ENCODE measurements at places on chromosomes 13 and 19.

GRCh38 chr19:55209693-55210472, 582 bp upstream of the PTPRH start:
- no peak for DNase-seq

DNA sequence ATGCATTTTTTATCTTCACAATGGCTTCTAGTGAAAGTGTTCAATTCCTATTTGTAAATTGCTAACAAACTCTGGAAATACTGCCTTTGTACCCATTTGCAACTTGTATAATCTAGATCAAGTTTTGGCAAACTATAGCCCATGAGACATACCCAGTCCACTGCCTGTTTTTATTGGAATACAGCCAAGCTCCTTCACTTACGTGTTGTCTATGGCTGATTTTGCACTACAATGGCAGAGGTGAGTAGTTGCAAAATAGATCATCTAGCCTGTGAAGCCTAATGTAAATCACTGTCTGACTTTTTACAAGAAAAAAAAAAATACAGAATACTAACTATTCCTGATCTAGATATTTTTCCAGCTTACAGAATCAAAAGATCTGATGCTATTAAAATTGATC, 37.1 kb downstream of the DZIP1 start:
- no peak for DNase-seq

GRCh38 chr19:15666883-15667282, 6.0 kb upstream of the CYP4F12 start:
- no peak for DNase-seq

- no peak for DNase-seq
These were observed 31.3 kb downstream of the ZNF560 start for GRCh38 chr19:9467161-9467560.

DNA sequence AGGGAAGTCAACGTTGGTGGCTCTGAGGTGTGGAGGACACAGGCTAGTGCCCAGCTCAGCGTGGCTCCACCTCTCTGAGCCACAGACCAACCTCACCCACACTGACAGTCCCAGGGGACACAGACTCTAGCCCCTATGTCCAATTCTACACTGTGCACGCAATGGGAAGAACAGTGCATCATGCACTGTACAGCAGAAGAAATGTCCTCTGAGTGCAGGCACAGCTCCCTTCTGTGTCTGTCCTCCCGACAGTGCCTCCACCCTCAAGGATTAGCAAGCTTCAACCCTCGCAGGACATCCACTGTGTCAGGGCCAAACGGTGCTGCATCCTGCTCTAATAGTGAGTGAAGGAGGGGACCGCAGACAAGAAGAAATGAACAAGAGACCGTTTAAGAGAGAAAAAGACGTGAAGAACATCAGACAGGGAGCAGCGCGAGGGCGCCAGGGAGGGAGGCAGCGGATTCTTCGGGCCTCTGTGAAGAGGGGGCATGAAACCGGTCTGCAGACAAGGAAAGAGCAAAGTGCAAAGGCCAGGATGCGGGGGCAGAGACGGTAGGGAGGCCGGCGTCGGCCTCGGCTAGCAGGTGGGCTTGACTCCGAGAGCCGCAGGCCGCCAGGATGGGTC, 681 bp downstream of the ZNF837 start:
- DNase-seq, result no peak

GRCh38 chr19:2983351-2984214, 6.2 kb downstream of the TLE6 start:
- peak; percentile 79 for DNase-seq

DNA sequence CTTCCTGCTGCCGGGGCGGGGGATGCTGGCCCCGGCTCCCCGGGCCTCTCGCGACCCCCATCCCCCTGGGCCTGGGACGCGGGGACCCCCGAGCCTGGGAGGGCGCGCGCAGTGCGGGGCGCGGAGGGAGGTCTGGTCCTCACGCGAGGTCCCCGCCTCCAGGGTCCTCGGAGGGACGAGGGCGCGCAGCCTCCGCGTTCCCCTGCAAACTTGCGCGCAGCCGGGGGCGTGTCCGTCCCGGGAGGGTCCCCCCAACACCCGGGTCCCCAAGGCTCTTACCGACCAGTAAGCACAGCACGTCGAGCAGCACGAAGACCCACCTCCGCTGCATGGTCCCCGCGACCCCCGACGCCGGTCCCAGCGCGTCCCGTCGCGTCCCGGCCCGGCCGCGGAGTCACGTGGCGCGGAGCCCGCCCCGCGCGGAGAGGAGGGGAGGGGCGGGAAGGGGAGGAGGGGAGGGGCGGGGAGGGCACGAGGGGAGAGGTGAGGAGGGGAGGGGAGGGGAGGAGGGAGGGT, at the start of gene PLPP2:
Gene PLPP2, minus strand, starts transcription at position 398 of the 516 bp plus-strand sequence. Its CDS starts 67 bp downstream, at position 331.
- DNase-seq, result no peak

DNA sequence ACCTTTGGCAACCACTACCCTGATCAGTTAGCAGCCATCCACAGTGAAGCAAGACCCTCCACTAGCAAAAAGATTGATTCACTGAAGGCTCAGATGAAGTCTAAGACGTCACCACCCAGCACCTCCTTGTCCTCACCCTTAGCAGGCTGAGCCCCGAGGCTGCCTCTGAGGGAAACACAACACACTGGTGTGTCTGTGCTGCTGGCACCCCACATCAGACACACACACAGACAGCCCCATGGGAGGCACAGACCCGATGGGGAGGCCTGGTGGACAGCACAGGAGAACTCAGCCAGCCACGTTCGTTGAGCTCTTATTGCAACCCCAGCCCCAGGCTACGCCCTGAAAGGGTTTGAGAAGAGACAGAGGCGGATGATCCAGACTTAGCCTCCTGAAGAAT, 94.7 kb downstream of the ZDHHC20 start:
- DNase-seq, result no peak

GRCh38 chr19:55212447-55212846, 3.1 kb upstream of the PTPRH start:
- DNase-seq, result no peak

GRCh38 chr13:84405286-84405685, 523.0 kb upstream of the SLITRK1 start:
- no peak for DNase-seq

DNA sequence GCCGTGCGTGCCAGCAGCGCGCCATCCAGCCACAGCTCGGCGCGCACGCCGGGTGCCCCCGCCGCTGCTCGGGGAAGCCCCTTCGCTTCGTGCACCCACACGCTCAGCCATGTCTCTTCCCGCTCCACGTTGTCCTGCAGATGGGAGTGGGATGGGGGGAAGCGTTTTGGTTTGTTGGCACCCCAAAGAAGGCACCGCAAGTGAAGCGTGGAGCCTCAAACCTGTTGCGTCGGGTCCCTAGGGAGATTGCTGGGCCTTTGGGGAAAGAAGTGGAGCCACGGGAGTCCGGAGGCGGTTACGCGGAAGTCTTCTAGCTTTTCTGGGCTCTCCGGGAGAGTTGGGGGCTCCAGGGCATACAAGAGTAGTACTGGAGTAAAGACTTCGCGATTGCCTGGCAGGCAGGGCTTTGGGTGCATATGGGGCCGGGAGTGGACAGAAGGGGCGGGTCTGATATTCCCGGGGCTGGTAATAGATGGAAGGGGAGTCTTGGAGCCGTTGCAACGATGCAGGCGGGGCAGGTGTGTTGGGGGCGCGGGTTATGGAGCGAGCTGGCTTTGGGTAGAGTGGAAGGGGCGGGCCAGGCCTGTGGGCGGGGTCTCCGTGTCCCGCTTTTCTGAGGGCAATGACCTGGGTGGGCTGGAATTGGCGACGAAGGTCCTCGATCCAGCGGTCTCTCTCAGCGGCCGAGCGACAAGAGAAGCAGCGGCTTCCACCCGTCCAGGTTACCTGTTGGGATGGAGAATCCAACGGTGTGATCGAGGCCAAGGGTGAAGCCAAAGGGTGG, 6.5 kb downstream of the RASAL3 start:
- DNase-seq, result no peak

DNA sequence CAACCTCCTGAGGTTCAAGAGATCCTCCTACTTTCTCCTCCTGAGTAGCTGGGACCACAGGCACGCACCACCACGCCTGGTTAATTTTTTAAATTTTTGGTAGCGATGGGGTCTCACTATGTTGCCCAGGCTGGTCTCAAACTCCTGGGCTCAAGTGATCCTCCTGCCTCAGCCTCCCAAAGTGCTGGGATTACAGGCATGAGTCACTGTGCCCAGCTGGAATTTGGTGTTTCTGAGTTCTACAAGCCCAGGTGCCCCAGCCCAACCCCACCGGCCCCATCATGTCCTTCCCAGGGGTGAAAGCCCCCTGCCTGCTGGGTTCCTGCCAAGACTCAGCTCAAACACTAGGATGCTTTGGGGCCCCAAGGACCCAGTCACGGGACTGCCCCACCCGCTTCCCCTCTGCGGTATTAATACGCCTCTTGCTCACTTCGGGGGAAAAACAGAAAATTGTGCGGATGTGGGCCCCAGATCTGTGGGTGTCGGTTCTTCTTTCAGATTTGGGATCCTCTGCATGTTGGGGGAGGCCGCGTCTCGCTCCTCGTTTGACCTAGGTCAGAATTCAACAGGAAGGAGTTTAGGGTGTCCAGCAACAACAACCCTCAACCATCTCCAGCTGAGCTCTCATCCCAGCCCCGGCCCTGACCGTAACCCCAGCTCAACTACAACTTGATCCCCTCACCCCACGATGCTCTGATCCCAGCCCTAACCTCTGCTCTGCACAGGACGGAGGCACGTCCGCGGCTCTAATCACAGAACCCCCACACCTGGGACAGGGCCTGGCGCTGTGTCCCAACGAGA, 3.7 kb upstream of the FCER2 start:
- no peak for DNase-seq

DNA sequence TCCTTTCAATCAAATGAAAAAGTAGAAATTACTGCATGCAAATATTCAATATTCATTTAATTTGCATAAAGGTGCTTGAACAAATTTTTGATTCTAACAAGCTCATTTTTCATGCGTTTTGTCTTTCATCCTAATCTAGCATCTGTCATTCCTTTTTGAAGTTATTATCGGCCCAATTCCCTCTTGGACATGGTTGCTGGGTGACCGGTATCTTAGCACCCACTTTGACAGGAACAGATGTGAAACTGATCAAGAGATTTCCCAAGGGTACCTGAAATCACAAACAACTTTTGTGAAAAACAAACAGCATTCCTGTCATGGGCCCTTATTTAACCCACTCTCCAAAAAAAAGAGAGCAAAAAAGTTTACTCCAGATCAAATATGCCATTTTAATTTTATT, 13.3 kb downstream of the DACH1 start:
- DNase-seq, result no peak

DNA sequence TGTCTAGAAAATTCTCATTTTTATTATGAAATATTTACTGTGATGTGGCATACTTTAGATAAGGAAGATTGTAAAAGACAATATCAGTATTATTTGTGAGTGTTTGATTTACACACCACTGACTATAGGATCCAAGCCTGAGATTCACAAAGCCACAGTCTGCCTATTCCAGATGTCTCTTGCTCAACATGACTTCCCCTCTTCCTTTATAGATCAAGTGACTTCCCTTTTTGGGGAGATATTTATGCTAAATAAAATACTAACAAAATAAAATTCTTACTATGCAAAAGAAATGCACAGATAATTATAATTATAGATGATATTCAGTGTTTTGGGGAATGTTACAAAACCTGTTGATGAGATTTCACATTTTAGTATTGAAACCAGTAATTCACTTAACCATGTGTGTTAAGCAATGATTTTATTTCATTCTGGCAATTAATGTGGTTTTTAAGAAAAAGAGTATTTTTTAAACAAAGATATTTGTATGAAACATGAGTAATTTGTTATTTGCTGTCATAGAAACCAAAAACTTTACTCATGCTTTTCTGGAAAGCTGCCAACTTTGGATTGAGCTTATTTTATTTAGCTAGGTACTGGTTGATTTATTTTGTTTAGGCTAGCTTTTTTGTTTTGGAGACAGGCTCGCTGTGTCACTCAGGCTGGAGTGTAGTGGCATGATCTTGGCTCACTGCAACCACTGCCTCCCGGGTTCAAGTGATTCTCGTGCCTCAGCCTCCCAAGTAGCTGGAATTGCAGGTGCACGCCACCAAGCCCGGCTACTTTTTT, 13.7 kb upstream of the GPR183 start:
- DNase-seq, result no peak

DNA sequence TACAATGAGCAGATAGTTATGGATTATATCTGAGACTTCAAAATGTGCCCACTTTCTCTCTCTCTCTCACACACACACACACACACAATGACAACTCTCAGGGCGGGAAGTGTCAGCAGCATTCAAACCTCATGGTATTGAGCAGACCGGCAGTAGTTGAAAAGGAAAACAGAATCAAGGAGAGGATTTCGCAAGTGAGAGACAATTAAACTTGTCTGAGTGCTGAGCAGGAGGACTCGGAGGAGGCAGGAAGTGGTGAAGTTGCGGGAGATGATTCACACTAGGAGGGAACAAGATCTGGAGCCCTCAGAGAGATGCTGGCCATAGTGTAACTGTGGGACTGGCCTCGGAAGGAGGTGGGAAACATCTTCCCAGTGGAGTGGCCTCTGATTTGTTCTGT, 353.1 kb downstream of the EFNB2 start:
- DNase-seq, result no peak

GRCh38 chr19:28606269-28607032, 606.5 kb downstream of the UQCRFS1 start:
- DNase-seq, result no peak

DNA sequence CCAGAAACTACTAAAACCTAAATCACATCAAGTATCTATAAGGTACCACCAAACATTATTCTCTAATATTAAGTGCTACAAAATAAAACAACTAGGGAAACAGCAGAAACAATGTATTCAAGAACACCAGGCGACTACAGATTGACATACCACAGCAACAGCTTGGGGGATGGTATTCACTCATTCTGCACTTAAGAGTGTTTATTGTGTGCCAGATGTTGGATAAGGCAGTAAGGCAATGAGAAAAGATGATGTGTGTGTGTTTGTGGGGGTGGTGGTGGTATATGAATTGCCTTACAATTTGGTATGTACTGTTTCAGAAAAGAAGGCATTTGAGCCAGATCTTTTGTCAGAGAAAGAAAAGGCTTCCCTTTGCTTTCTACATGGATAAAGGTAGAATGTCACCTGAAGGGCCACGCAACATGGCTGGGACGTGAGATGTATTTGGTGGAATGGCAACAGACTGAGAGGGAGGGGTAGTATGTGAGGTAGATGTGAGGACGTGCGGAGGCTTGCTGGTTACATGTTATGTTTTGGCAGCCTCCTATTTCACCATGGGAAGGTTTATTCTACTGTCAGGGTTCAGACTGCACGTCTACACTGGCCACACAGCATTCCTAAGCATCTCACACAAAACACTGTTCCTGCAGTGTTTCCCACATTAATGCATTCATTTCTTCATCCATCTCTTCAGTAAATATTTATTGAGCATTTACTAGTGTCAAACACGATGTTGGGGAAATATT, 300.7 kb downstream of the KLF12 start:
- DNase-seq, result no peak

- DNase-seq, result peak; percentile 11
These were observed 1214.1 kb downstream of the DIAPH3 start for GRCh38 chr13:58949646-58950045.

DNA sequence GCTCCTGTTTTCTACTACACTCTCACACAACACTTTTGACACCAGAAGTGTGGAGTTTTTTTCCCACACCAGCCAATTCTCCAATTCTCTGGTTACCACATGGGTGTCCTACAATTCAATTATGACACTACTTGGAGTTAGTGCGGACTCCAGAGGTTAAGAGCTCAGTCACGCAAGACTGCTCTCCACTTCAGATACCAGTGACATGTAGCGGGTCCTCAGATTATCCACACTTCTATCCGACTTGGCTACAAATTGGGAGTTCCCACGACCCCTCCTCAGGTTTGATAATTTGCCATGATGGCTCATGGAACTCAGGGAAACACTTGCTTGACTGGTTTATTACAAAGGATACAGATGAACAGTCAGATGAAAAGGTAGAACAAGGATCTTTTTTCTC, 32.9 kb downstream of the PAN3 start:
- no peak for DNase-seq

GRCh38 chr19:40398417-40399131, 8.6 kb upstream of the HIPK4 start:
- DNase-seq, result no peak

GRCh38 chr19:14686411-14686810, 3.4 kb upstream of the ZNF333 start:
- no peak for DNase-seq
